Panc1 (cell line): ENCODE measurements at places on chromosomes 13 and 19. TPM values are rescaled to one million over a fixed set of nuclear protein-coding genes. Genes with fewer than 3 reads are reported as not detected.

ZNF763 gene
- 0.39 TPM for total RNA-seq

ADGRL1 gene
- 37.7 TPM for total RNA-seq

TNFSF9 gene
- total RNA-seq: 2.9 TPM

RASGRP4 gene
- total RNA-seq: not detected

GRCh38 chr13:45522571-45522970 is 57.8 kb downstream of the COG3 start:
- peaks cover 9% of the 10 kb centered on the region; the same call in 1 of the 2 replicates for H3K36me3 ChIP-seq
- no peaks in the 10 kb centered on the region for H3K27me3 ChIP-seq
- H3K27ac ChIP-seq: no peak overlapping the region
- DNase-seq: no peak
- H3K4me1 ChIP-seq: peaks cover 6% of the 10 kb centered on the region

GRCh38 chr13:30881191-30881651 is 24.9 kb upstream of the MEDAG start:
- H3K4me1 ChIP-seq: no peaks in the 10 kb centered on the region
- no peak for DNase-seq
- H3K36me3 ChIP-seq: no peaks in the 10 kb centered on the region
- no peak overlapping the region for H3K27ac ChIP-seq
- H3K27me3 ChIP-seq: no peaks in the 10 kb centered on the region
- no peak overlapping the region for H3K4me3 ChIP-seq

GRCh38 chr13:110410936-110411687 is 104.0 kb downstream of the COL4A2 start:
- H3K27ac ChIP-seq: no peak overlapping the region
- H3K36me3 ChIP-seq: no peaks in the 10 kb centered on the region
- DNase-seq: no peak

DNA sequence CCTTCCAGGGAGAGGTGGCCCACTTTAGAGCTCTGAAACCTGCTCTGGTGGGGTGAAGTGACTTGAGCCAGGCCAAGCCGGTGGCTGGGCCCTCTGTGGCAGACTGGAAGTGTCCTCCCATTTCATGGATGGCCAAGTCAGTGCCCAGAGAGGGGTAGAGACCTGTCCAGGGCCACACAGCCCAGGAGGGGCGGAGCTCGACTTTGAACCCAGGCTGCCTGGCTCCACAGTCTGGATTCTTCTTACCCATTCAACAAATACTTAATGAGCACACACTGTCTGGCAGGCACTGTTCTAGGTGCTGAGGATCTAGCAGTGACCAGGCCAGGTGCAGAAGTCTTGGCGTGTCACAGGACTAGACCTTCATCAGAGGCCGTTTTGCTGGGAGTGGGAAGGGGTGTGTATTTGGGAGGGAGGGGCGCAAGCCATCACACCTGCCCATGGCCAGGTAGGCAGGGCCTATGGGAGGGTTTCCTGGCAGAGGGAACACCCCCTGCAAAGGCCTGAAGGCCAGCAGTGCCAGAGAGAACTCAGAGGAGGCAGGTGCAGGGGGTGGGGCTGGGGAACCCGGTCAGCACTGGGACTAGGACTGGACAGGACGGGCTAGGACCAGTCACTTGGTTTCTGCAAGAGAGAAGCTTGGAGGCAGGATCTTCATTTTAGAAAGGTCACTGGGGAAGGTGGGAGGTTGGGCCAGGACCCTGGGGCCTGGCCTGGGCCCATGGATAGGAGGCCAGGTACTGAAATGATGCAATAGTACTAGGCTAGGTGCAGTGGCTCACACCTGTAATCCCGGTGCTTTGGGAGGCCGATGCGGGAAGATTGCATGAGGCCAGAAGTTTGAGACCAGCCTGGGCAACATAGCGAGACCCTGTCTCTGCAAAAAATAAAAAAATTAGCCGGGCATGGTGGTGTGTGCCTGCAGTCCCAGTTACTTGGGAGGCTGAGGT is 31.8 kb downstream of the DNM2 start:
- no peaks in the 10 kb centered on the region for H3K36me3 ChIP-seq
- peaks cover 46% of the 10 kb centered on the region for H3K4me1 ChIP-seq
- peak overlapping the region; percentile 74 for H3K27ac ChIP-seq
- no peak overlapping the region for H3K4me3 ChIP-seq

DNA sequence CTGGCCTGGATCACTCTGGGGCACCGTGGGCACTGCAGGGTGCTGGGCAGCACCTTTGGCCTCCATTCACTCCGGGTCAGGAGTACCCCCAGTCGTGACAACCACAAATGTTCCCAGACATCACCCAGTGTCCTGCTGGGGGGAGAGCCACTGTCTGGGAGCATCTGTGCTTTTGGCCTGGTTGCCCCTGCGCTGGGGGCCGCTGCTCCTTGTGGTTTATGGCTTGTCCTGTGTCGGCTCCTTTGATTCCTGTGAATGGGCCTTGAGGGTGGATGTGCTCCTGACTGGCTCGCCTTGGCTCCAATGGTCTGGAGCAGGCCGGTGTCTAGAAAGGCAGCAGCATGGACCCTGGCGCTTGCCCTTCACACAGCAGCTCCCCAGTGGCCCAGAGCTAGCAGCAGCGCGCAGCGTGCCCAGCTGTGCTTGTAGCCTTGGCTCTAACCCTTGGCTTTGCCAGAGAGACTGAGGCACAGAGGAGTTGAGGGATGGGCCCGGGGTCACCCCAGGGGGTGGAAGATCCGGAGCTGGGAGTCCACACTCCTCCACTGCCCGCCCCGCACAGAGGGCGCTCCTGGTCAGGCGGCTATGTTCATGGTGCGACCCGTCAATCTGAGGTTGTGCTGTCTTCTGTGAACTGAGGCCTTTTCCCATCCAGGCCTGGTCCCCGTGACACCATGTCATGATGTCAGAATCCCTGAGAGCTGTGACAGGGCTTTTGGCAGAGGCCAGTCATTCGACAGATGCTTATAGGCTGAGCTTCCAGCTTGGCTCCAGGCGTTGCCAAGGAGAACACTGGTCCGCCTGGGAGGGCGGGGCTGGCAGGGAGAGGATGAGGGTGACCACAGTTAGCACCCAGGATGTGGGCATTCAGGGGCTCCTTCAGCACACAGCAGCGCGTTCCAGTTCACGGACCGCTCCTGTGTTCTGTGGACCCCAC is 4.1 kb downstream of the DAZAP1 start:
- no peak for DNase-seq
- no peak overlapping the region for H3K4me3 ChIP-seq
- peaks cover 46% of the 10 kb centered on the region for H3K4me1 ChIP-seq
- no peaks in the 10 kb centered on the region for H3K27me3 ChIP-seq
- no peak overlapping the region; the same call in 1 of the 2 replicates for H3K27ac ChIP-seq
- H3K36me3 ChIP-seq: no peaks in the 10 kb centered on the region; the same call in 1 of the 2 replicates

DNA sequence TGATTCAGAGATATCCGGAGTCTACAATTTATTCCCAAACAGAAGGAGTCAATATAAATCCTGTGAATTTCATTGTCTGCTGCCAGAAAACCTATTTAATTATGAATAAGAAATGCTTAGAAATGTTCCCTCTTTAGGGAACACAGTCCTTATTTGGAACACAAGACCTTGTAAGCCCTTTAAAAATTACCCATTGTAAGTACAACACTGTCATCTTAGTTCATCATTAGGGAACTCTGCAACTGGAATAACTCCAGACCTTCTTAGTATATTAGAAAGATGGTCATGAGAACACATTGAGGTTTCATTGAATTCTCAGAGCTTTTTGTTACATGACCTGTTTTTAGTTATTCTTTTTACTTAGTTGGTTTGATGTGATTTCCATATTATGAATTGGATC is 548.5 kb upstream of the KLF12 start:
- H3K36me3 ChIP-seq: no peaks in the 10 kb centered on the region
- no peak overlapping the region for H3K4me3 ChIP-seq
- H3K4me1 ChIP-seq: no peaks in the 10 kb centered on the region
- DNase-seq: no peak
- no peak overlapping the region for H3K27ac ChIP-seq

DNA sequence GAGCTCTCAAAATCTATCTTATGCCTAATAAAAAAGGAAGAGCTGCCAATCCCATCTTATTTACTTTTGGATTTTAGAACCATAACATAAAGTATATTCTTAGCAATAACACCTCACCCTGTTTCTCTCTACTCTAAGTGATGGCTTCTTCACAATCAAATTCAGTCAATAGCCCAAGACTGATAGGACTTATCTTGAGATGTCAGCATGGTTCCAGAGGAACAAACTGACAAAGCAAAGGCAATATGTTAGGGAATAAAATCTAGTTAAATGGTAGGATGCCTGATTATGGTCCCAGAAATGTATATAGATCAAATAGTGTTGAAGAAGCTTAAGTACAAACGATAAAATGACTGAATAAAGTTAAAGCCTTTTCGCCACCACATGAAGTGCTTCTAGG is 36.3 kb downstream of the DACH1 start:
- no peaks in the 10 kb centered on the region for H3K4me1 ChIP-seq
- H3K4me3 ChIP-seq: no peak overlapping the region
- no peak overlapping the region for H3K27ac ChIP-seq
- H3K36me3 ChIP-seq: no peaks in the 10 kb centered on the region

DNA sequence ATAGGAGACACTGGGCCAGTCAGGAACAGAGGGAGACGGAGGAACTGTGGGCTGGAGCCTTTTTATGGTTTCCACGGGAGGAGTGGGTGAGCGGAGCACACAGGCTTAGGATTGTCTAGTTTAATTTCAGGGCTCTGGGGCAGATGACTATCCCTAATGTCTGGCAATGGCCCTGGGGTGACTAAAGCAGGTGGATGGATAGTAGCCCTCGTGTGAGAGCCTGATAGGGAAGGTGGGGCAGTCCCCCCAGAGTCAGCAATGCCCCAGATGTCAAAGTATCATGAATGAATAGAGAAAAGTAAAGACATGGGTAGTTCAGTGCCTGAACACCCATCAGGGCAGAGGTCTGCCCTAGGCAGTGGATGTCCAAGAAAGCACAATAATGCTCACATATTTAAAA is 94.2 kb downstream of the ZDHHC20 start:
- no peaks in the 10 kb centered on the region for H3K36me3 ChIP-seq
- H3K27me3 ChIP-seq: no peaks in the 10 kb centered on the region
- no peak for DNase-seq
- H3K4me3 ChIP-seq: no peak overlapping the region
- no peaks in the 10 kb centered on the region for H3K4me1 ChIP-seq

DNA sequence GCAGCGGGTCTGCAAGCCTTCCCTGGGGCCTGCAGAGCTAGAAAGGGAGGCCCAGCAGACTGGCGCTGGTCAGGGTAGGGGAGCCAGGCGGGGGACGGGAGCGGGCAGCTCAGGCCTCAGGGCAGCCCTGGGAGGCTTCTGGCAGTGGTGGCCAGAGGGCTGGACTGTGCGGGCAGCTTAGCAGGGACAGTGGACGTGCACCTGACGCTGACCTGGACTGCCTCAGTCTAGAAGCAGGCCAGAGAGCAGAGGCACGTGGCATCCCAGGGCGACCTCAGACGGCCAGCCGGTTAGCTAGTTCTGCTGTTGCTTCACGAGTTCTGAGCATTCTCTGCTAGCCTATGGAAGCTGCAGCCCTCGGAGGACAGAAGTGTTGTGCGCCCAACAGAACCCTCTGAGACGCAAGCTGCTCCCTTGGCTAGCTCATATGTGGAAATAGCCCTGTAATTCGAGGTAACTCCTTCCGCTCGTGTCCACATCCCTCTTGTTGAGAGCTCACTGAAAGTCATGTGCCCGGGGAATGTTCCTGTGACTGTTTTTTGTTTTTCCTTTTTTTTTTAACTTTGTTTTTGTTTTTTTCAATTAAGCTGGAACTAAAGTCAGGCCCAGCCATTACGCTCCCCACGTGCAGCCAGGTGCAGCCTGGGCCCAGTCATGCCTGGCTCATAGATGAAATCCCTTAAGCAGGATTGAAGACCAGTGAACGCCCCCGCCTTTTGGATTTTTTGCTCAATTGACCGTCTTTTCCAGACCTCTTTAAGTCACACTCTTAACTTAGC is 1.9 kb upstream of the FAM174C start:
- no peak overlapping the region; the same call in 1 of the 2 replicates for H3K4me3 ChIP-seq
- no peaks in the 10 kb centered on the region for H3K27me3 ChIP-seq
- peak overlapping the region; percentile 84 for H3K27ac ChIP-seq
- H3K36me3 ChIP-seq: no peaks in the 10 kb centered on the region; the same call in 1 of the 2 replicates

- H3K27me3 ChIP-seq: no peaks in the 10 kb centered on the region
- no peaks in the 10 kb centered on the region for H3K4me1 ChIP-seq
- peak; percentile 67 for DNase-seq
Observed at GRCh38 chr19:17841810-17842662, 5.7 kb downstream of the JAK3 start.

- no peak overlapping the region for H3K27ac ChIP-seq
- DNase-seq: no peak
- no peaks in the 10 kb centered on the region for H3K4me1 ChIP-seq
- no peaks in the 10 kb centered on the region for H3K27me3 ChIP-seq
- H3K36me3 ChIP-seq: no peaks in the 10 kb centered on the region
- no peak overlapping the region for H3K4me3 ChIP-seq
Observed at GRCh38 chr19:14337510-14337909, 43.7 kb upstream of the ADGRE5 start.

DNA sequence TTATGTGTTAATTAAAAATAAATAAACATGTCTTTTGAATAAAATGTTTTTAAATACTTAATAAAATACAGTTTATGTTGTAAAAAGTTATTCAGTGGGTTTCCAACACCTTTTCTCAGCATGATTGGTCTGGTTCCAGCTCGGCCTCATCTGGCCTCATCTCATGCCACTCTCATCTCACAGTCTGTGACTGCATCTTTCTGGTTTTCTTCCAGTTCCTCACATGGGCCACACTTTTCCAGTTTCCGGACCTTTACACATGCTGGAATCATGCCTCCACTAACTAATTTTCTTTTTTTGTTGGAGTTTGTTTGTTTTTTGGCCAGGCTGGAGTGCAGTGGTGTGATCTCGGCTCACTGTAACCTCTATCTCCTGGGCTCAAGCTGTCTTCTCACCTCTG is 82.5 kb downstream of the RUBCNL start:
- H3K27ac ChIP-seq: no peak overlapping the region
- no peaks in the 10 kb centered on the region for H3K4me1 ChIP-seq
- no peak overlapping the region for H3K4me3 ChIP-seq

GRCh38 chr13:75934889-75935288 is 298.8 kb downstream of the LMO7 start:
- no peak overlapping the region for H3K4me3 ChIP-seq
- H3K27ac ChIP-seq: no peak overlapping the region
- no peaks in the 10 kb centered on the region for H3K36me3 ChIP-seq
- H3K4me1 ChIP-seq: no peaks in the 10 kb centered on the region

DNA sequence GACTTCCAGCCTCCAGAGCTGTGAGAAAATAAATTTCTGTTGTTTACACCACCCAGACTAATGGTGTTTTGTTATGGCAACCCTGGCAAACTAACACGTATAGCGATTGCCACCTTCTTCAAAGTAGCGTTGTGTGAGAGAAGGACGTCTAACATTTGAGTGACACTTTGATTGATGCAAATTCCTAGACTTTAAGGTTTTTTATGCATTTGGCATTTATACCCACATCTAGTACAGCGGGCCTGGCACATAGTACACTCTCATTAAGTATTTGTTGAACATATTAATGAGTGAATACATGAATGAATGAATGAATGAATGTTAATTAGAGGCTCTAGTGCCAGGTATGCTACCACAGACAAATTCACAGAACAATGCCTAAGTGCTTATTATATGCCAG is 36.7 kb downstream of the POU4F1 start:
- no peak overlapping the region for H3K27ac ChIP-seq
- H3K27me3 ChIP-seq: no peaks in the 10 kb centered on the region
- DNase-seq: no peak
- no peak overlapping the region for H3K4me3 ChIP-seq
